ENCODE measurements at places on chromosomes 2 and 18.
A peak's percentile ranks its signal among the peaks of the same experiment; 100 is the strongest.

- DNase-seq = peak; percentile 28
Measured at GRCh38 chr2:19987936-19988335, 2.0 kb downstream of the WDR35 start.

DNA sequence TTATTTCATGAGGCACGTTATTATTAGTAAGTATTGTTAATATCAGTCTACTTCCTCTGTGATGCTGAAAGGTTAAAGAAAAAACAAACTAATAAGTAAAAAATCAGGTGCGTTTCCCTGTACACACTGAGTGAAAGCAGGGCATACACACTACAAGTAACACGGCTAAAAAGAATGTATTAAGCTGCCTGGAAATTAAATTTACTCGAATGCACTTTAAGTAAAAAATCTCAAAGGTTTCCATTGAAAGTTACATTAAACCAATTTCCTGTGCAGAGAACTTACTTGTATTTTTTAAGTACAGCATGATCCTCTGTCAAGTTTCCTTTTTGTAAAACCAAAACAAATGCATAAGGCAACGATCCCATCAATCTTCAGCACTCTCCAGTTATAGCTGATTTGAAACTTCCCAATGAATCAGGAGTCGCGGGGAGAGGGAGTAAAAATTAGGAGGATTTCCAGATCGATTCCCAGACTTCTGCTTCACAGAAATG, 633 bp downstream of the BCL2 start:
- no peak for DNase-seq

GRCh38 chr2:70233926-70234325, 14.5 kb downstream of the TIA1 start:
- no peak for DNase-seq

- DNase-seq = no peak
Measured at GRCh38 chr2:47237375-47238334, 82.5 kb upstream of the STPG4 start.

- DNase-seq = peak; percentile 4
Measured at GRCh38 chr18:24227977-24228666, 89.3 kb downstream of the CABYR start.

- DNase-seq = peak; percentile 20
Measured at GRCh38 chr2:227657199-227657845, 9.3 kb upstream of the SCYGR5 start.

DNA sequence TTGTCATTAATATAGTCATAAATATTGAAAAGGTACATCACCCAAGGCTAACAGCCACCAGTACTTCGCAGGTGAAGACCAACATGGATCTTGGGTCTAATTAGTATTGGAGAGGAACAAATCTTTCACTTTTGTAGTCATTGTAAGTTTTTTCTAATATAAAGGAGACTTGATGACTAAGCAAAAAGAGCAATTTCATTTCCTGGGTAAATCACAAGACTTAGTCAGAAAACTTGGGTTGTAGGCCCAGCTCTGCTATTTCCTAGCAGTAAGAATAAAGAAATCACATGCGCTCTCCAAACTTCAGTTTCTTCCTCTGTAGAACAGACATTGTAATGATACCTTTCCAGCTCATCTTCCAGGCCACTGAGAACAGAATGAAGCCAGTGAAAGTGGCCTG, 40.9 kb downstream of the NRP2 start:
- peak; percentile 68 for DNase-seq

GRCh38 chr2:239731422-239731821, 293.7 kb downstream of the NDUFA10 start:
- DNase-seq = no peak

DNA sequence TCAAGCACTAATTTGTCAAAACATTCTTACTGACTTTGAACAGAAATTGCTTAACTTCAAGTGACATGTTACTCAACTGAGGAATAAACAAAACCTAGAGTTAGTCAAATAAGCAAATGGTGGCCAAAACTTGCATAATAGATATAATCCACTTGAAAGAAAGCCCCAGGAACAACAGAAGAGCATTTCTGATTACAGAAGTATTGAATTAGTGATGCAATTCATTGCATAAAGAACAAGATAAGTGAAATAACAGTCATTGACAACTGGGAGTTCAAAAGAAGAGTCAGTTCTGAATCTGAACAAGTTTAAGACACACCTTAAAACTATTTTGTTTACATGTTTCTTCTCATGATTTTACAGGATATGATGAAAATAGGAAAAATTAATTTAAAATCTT, 30.8 kb downstream of the COBLL1 start:
- DNase-seq = peak; percentile 43

DNA sequence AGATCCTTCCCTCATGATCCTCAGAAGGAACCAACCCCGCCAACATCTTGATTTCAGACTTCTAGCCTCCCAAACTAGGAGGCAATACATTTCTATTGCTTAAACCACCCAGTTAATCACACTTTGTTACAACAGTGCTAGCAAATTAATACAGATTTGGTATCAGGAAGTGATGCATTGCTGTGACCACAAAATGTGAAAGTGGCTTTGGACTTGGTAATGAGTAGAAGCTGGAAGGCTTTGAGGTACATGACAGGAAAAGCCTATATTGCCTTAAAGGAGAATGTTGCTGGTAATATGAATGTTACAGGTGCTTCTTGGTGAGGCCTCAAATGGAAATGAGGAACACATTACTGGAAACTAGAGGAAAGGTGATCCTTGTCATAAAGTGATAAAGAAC, 260.3 kb downstream of the SATB2 start:
- DNase-seq = no peak

GRCh38 chr2:58906081-58906645, 665.0 kb upstream of the FANCL start:
- DNase-seq = no peak

GRCh38 chr2:100163605-100164004, 21.2 kb upstream of the AFF3 start:
- no peak for DNase-seq

Data from suppressor macrophage treated with lipopolysaccharide for 4 hours (primary cell).